ENCODE measurements at places on chromosomes 6 and 20.

- DNase-seq = no peak
Observed at GRCh38 chr20:57899554-57899953, 189.7 kb upstream of the PMEPA1 start.

- DNase-seq = no peak
Observed at GRCh38 chr6:119442776-119443184, 93.2 kb upstream of the MAN1A1 start.

- no peak for DNase-seq
Observed at GRCh38 chr6:139766796-139767195, 392.3 kb upstream of the CITED2 start.

- no peak for DNase-seq
Observed at GRCh38 chr6:145963216-145964068, 716 bp downstream of the SHPRH start.
